ENCODE measurements at places on chromosomes 3 and 15.

GRCh38 chr3:120436523-120437050 is 14.2 kb downstream of the FSTL1 start:
- no peak for DNase-seq

DNA sequence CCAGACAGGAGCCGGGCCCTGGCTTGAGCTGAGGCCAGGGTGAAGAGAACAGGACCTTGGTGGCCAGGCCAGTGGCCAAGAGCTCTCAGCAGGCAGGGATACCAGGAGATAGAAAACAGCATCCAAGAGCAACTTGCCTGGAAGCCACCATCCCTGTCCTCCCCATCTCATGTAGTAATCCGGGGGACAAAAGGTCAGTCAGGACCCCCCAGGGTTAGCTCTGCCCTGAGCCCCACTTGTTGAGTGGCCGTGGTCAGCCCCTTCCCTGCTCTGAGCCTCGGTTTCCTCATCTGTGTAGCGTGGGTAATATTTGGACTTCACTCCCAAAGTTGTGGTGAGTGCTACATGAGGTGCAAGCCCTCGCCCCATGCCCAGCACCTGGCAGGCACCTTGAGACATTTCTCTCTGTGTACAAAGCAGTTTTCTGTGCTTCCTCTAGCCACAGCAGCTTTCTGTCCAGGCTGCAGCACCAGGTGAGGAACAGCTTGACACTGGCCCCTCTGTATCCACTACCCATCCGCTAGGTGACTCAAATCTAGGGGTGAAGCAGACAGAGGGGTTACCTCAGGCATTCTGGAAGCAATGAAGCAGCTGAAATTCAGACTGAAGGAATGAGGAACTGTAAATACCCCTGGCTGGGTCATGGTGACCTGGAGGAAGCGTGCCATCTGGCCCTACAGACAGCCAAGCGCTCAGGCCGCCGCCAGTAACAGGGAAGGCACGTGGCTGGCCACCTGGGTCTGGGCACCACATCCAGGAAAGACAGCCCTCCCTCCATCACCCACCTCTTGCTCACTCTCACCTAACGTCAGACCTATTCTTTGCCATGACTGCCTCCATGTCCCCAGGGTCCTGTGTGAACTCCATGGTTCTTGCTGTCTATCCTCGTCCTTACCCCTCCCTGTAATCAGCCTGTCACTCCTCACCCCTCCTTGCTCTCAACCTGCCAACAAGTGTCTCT is 6.7 kb downstream of the CISH start:
- DNase-seq, result no peak

DNA sequence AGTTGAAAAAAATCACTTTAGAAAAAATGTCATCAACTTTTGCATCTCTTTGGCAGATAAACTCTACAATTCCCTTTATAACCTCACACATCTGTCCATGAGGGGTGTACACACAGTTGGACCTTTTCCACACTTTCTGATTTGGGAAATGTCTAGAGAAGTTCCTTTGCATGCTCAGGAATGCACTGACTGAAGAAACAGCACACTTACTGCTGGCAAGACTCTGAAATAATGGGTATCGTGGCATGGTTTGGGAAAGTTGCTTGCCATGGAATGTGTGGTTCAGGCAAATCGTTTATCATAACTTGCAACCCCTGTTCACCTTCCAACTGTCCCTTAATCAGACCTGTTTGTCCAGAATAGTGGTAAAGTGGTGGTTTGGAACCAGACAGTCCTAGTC is 135.3 kb upstream of the TGFBR2 start:
- DNase-seq, result peak; percentile 92

GRCh38 chr3:147977001-147977400 is 567.8 kb downstream of the ZIC1 start:
- no peak for DNase-seq

- no peak for DNase-seq
Observed at GRCh38 chr15:82532383-82532990, 7.8 kb downstream of the RPS17 start.

GRCh38 chr3:56145410-56145809 is 322.9 kb downstream of the ERC2 start:
- DNase-seq, result peak; percentile 42

DNA sequence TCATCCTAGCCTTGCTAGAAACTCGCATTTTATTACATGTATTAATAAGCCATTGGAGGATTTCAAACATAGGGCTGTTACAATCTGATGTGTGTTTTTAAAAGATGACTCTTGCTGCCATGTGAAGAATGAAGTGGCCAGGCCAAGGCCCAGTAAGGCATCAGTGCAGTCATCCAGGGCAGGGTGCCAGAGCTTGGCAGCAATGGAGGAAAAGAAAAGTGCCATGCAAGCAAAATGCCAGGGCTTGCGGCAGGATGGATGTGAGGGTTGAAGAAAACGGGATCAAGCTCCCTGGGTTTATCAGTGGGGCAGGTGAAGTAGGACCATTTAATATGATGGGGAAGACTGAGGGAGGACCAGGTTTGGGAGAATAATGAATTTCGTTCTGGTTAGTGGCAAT is 183.6 kb downstream of the MINAR1 start:
- DNase-seq, result no peak

GRCh38 chr3:104846270-104846669 is 520.4 kb upstream of the ALCAM start:
- peak; percentile 53 for DNase-seq

- DNase-seq, result no peak
Observed at GRCh38 chr3:111362381-111363009, 179.5 kb upstream of the CD96 start.

DNA sequence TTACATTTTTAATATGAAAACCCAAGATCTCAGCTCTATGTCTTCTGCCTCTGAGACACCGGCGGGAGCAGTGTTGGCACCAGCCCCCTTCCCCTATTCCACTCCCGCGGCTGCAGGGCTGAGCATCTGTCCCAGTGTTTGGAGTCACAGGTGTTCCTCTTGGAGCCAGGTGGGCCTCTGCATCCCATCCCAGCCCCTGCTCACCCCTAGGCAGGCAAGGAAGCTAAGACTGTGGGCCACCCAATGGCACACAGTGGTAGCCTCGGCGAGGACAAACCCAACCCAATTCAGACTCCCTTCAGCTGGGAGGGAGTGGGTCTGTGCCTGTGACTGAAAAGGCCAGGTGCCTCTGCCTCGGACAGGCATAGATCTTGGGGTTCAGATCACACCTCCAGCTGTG is 3.1 kb downstream of the CHST13 start:
- DNase-seq, result no peak

- no peak for DNase-seq
Observed at GRCh38 chr15:52318729-52319500, 23.3 kb upstream of the MYO5C start.

DNA sequence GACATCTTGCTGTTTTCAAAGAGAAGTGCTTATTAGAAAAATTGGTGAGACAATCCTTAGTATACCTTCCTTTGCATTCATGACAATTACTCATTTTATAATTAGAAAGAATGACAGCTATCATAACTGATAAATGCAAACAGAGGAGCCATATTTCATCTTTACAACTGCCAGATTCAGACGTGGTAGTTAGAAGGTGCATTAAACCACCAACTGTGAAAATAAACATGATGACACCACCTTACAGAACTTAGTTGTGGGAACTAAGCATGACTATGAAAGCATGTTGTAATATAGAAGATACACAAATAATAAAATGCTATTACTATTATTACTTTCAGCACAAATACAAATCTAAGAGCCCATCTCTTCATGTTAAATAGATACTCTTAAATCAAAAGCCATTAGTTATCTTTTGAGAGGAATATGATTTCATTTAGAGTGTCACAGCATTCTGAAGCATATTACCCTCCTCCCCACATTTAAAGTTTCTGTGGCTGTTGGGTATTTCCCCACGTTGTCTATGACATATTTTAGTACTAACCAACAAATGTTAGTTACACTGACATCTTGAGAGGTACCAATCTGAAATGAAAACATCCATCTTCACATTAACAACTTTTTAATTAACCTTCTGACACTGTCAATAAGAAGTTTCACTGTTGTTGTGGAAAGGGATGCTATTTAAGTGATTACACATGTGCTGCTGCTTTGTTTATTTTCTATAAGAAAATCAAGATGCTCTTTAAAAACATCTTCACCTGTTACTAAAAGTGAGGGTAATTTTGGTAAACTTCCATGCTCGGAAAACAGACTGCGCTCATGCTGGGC is 163.8 kb downstream of the LSAMP start:
- no peak for DNase-seq

DNA sequence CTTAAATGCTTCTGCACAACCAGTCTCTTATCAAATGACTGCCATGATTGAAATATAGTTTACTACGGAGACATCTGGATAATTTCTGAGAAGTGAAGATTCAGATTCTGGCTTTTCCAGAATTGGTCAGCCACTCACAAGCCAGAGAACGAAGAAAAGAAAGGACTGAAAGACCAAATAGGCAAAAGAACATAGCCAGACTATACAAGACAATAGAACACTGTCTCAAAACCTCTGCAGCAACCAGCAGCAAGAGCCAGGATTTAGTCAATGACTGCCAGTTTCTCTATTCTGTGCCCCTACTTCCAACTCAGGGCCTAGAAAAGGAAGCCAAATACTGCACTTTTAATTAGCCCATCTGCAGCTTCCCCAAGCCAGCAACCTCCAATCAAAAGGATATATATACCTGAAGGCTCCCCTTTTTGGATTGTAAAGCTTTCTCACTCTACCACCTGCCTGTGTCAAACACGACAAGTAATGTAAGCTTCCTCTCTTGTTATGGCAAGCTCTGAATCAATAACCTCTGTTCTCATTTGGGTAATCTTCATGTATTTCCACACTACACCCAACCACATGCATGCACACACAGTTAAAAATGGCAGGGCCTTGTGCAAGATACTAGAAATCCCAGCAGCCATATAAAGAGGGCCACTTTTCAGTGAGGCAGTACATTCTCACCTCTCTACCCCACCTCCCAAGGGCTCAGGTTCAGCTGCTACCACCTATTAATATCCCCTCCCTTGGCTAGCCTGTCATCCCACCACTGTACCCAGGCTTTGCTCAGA is 97.1 kb downstream of the ERC2 start:
- no peak for DNase-seq

GRCh38 chr3:71955240-71956068 is 170.5 kb upstream of the PROK2 start:
- DNase-seq, result peak; percentile 87

DNA sequence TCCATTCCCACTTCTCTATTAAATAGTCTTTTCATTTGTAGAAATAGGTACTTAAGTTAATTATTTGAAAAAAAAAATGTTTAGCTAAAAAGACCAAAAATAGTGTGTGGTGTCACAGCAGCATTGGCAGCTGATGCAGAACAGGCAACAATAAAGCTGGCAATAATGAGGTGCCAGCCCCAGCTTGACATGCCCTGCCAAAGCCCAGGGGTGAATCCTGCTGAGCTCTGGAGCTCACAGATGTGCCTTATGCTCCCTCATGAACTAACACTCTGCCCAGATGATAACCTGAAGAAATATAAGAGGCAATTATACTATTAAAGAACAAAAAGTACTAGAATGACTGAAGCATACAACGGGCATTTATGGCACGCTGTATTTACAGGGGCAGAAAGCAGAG is 63.8 kb downstream of the IGSF11 start:
- no peak for DNase-seq

- no peak for DNase-seq
Observed at GRCh38 chr15:77192451-77192850, 121.5 kb upstream of the TSPAN3 start.

- no peak for DNase-seq
Observed at GRCh38 chr15:80315289-80315987, 63.4 kb upstream of the CTXND1 start.

DNA sequence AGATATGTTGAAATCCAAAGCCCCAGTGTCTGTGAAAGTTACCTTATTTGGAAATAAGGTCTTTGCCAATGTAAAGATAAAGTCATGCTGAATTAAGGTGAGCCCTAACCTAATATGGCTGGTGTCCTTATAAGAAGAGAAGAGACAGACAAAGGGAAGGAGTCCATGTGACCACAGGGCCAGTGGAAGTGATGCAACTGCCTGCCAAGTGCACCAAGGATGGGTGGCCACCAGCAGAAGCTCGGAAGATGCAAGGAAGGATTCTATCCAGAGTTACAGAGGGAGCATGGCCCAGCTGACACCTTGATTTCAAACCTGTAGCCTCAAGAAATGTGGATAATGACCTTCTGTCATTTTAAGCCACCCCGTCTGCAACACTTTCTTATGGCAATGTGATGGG is 35.3 kb upstream of the PGPEP1L start:
- no peak for DNase-seq

DNA sequence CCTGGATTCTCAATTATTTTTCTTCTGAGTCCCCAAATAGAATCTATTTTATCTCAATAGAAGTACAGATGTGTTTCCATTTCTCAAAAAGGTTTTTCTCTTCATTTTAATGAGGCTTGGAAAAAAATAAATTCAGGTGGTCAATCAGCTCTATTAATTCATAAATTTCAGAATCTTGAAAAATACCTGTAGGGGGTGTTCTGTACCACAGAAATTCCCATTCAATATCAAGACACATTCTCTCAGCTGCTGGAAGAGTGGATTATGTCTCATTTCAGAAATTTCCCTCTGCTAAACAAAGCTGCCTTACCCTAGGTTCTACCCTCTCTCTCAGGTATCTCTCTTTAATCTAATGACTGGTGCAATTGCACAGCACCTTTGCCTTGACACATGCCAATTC is 1121.2 kb downstream of the SI start:
- DNase-seq, result no peak

DNA sequence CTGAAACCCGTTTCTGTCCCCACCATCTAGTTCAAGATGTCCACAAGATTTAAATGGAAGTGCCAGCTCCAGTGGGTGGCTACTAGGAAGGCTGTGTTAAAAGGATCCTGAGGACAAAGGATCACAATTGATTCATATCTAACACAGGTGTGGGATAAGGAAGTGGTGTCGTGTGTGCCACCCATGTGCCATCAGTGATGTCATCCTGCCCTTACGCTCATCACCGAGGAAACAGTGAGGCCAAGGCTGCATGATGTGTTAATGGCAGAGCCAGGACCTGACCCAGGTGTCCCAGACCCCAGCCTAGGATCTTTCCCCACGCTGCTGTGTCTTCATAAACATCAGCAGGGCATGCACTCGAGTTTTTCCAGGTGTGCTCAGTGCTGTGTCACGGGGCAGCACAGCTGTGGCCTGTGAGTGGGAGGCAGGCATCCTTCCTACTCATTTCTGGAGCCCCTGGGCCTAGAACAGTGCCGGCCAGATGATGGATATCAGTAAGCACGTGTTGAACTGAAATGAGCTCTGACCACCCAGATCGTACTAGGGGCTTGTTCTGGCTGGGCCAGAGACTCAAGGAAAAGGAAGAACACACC is 10.6 kb upstream of the TGM5 start:
- DNase-seq, result no peak

GRCh38 chr3:174002543-174002942 is 605.0 kb downstream of the NLGN1 start:
- DNase-seq, result peak; percentile 5

DNA sequence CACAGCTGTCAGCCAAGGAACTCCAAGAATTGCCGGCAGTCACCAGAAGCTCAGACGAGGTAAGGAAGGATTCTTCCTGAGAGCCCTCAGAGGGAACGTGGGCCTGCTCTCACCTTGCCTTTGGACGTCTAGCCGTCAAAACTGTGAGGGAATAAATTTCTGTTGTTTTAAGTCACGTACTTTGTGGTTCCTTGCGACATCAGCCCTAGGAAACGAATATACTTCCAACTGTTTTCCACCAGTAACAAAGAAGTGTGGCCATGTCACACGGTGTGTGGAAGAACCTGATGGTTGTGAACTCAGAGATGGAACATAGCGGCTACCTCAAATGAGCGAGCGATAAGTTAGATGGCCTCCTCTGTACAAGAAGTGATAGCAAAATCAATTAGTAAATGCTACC is 41.0 kb upstream of the B3GNT5 start:
- DNase-seq, result no peak

- no peak for DNase-seq
Observed at GRCh38 chr3:37503856-37504255, 329.5 kb upstream of the LRRFIP2 start.

- no peak for DNase-seq
Observed at GRCh38 chr3:124177071-124177470, 185.1 kb upstream of the ROPN1 start.
